ENCODE measurements at places on chromosomes 13 and 19.

DNA sequence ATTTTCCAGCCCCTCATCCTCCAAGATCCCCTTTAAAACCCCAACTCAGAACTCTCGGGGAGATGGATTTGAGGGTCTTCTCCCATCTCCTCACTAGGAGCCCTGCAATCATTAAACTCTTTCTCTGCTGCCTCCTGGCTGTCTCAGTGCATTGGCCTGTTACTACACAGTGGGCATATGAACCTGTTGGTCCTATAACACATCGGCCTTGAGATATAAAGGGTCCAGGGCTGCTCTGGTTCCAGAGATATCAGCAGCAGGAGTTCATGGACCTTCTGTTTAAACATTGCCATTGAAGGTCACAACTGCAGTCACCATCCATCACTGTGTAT is 3.8 kb upstream of the METTL21C start:
- no peak for DNase-seq

GRCh38 chr13:48397744-48398143 is 15.2 kb downstream of the LPAR6 start:
- DNase-seq: no peak

DNA sequence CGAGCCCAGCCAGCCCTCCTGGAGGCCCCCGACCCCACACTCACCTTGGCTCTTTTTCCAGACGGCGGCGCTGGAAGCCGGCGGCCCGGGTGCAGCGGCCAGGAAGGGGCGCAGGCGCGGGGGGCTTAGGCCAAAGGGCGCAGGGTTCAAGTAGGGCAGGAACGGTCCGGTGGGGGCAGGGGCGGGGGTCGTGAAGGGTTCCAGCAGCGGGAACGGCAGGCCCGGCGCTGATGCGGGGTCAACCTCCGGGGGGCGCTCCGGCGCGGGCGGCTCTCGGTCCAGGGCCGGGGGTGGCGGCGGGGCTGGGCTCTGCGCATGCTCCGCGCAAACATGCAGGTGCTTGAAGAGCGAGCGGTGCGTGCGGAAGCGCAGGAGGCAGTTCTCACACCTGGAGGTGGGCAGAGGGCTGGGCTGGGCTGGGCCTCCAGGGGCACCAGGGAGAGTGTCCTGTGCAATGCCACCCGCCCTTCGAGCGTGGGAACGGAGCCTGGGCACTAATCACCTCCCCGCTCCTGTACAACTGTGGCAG is 2.3 kb downstream of the ZNF414 start:
- DNase-seq: no peak

DNA sequence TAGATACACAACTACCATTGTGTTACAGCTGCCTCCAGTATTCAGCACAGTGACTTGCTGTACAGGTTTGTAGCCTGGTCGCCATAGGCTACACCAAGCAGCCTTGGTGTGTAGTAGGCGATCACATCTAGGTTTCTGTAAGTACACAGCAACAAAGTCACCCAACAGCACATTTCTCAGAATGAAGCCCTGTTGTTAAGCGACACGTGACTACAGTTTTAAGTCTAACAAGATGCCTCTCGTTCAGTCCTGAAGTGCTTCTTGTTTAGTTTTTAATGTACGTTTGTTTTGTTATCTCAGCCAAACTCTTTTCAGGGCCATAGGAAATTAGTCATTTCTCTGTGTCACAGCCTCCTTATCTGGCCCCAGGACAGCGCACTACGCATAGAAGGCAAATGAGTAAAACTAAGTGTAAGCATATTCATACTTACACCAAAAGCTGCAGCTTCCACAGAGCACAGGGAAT is 50.0 kb upstream of the GPR183 start:
- peak; percentile 64 for DNase-seq

GRCh38 chr19:8096071-8096470 is 43.5 kb downstream of the CCL25 start:
- DNase-seq: no peak

DNA sequence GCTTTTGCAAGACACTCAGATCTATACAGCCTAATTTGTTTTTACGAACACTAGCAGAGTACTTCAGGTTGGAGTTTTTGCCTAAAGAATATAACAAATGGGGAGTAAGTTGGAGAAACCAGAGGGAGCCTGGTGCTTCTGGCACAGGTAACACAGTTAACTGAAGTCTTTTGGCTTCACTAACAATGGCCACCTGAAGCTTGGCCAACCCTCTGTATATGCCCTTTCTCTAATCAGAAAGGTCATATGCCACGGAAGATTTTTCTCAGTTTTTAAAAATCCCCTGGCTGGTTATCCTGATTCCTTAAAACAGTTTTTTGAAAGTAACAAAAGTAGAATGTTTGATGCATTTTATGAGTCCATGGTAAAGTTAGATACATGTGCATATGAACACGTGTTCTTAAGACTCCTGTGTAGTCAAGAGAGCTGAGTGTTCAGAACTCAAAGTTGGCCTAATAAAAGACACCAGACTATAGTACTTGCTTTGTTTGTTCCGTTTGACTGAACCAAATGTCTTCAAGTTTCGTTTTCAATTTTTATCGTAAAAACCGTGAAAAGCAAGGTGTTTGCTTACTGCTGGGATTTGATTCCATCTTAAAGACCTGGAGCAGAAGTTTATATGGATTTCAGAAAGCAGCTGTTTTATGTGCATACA is 137.5 kb downstream of the KCNRG start:
- peak; percentile 5 for DNase-seq

DNA sequence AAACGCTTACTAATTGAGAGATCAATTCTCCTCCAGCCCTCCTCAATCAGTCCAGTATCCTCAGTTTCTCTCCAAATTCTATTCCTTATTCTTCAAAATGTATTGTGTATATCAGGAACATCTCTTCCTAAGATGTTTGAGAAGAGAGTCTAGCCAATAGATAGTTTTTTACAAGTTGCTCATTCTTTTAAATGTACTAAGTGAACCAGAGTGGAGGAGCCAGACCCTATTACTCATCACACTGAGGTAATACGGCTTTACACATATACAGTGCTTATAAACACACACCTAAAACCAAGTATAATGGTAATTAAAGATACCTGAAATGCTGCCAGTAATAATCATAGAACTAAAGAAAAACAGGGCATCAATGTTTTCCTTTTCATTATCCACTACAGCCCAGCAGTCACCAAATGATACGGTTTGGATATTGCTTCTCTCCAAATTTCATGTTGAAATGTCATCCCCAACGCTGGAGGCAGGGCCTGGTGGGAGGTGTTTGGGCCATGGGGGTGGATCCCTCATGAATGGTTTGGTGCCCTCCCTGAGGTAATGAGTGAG is 45.2 kb upstream of the HMGB1 start:
- no peak for DNase-seq

DNA sequence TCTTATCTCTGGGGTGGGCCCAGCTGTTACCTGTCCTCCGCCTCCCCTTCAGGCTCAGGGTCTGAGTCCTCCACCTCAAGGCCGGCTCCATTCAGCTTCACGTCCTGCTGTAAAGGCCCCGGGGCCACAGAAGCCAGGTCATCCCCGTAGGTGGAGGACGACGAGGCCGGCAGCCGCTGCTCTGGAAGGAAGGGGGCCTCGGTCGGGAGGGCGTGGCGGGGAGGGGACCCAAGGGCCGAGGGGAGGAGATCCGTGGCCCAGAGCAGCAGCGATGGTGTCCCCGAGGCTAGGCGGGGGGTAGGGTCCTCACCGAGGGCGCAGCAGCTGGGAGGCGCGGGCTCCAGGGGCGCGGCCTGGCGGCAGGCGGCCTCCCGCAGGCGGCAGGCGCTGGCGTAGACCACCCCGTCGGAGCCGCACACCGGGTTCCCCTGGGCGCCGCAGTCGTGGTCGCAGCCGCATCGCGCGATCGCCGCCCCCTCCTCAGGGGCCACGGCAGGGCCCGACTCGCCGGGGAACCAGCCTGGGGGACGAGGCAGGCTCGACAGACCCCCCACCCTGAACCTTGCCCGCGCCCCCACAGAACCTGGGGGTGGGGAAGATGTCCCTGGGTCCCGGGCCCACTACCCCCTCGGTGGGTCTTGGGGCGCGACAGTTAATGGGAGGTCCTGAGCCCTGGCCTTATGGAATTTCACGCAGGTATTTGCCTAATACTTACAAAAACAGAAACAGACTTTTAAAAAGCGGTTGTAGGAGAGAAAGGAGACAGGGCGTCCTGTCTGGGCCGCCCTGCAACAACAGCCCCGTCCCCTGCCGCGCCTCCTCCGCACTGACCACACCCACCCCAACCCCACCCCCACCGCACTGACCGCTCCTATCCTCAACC is 7.6 kb downstream of the F2RL3 start:
- no peak for DNase-seq

DNA sequence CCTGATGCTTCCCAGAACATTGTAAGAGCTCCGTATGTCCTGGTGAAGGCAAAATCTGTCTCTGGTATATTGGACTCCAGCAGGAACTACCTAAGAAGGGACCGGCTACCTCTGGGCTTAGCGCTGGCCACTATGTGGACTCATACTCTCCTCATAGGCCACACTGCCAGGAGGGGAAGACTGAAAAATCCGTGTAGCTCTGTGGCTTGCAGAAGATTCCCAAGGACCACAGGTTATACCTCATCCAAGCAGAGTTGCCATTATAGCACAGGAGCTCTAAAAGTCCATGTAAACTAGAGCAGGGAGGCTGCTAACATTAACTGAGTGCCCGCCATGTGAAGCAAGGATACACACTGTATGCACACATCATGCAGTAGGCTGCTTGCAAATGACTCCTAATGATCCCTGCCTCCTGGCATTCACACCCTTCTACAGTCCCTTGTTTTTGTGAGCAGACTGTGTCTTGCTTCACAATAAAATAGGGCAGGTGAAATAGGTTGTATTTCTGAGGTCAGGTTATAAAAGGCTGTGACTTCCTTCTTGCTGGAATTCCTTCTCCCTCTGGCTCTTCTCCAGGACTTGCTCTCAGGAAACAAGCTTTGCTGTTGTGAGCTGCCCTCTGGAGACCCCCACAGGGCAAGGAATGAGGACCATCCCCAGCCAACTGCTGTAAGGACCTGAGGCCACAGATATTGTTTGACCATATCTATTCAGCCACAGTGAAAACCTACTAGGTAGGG is 192.6 kb upstream of the UBL3 start:
- DNase-seq: no peak

- DNase-seq: no peak
Observed at GRCh38 chr13:90889906-90890834, 457.3 kb upstream of the MIR17HG start.

GRCh38 chr13:25196971-25197370 is 24.9 kb upstream of the AMER2 start:
- no peak for DNase-seq

GRCh38 chr13:109412283-109412901 is 374.0 kb downstream of the IRS2 start:
- no peak for DNase-seq

GRCh38 chr13:44747179-44747578 is 171.0 kb upstream of the TSC22D1 start:
- DNase-seq: no peak

- no peak for DNase-seq
Observed at GRCh38 chr13:96652506-96652905, 341.8 kb downstream of the OXGR1 start.

DNA sequence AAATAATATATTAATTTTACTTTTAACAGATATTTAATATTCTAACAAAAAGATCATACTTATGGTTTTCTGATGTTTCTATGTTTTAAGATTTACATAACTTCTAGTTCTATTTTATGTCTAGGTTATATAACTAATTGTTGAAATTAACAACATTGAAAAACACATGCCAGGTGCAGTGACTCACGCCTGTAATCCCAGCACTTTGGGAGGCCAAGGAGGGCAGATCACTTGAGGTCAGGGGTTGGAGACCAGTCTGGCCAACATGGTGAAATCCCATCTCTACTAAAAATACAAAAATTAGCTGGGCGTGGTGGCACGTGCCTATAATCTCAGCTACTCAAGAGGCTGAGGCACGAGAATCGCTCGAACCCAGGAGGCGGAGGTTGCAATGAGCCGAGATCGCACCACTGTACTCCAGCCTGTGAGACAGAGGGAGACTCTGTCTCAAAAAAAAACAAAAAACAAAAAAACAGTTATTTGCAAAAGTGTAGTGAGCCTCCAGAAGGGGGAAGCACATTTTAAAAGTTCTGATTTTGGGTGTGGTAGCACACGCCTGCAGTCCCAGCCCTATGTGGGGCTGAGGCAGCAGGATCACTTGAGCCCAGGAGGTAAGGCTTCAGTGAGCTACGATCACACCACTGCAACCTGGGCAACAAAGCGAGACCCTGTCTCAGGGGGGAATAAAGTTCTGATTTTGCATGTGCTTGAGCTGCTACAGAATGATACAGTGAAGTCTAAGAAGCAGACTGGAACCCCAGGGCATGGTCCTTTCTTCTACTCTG is 18.7 kb downstream of the MIPEP start:
- DNase-seq: no peak

GRCh38 chr13:25529425-25529824 is 157.7 kb downstream of the ATP8A2 start:
- DNase-seq: no peak

DNA sequence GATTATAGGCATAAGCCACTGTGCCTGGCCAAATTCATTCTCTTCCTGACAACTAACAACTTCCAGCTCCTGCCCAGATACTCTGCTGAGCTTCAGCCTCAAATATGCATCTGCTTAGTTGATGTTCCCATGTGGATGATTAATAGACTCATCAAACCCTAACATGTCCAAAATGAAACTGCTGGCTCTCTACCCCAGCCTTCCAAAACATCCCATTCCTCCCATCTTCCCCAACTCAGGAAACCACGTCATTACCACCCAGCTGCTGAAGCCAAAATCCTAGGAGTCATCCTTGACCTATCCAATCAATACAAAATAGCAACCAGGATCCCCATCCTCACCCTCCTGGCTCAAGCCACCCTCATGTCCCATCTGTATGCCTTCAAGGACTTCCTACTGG is 20.9 kb downstream of the POU2F2 start:
- DNase-seq: no peak

DNA sequence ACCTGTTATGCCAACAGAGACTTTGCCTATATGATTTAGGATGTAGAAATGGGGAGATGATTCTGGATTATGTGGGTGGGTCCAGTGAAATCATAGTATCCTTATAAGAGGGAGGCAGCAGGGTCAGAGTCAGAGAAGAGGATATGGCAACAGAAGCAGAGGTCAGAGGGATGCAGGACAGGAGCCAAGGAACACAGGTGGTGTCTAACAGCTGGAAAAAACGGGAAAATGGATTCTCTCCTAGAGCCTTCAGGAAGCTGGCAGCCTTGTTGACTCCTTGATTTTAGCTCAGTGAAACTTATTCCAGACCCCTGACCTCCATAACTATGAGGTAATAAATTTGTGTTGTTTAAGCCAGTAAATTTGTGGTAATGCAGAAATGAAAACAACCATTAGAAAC is 28.8 kb upstream of the OXGR1 start:
- DNase-seq: no peak

GRCh38 chr19:32404213-32404932 is 1.2 kb upstream of the DPY19L3 start:
- DNase-seq: no peak

- no peak for DNase-seq
Observed at GRCh38 chr13:47747901-47748300, 253.2 kb downstream of the SUCLA2 start.

GRCh38 chr19:3344608-3345598 is 21.5 kb upstream of the NFIC start:
- no peak for DNase-seq

- DNase-seq: no peak
Observed at GRCh38 chr19:46604781-46605355, 3.7 kb downstream of the CALM3 start.

Data from CD4-positive, alpha-beta T cell treated with Interleukin-10 for 1 hour (primary cell).